Mesenteric fat pad (tissue), 1 donor: ENCODE measurements at places on chromosomes 5 and 9. TPM values are rescaled to one million over a fixed set of nuclear protein-coding genes. Genes with fewer than 3 reads are reported as not detected.

Gene IRX1
- total RNA-seq: not detected

Gene SGCD
- 3.9 TPM for total RNA-seq

Gene CEP120
- 13.4 TPM for total RNA-seq

Gene PHF24
- total RNA-seq: 0.39 TPM

- no peak for DNase-seq
Observed at GRCh38 chr5:32251871-32252458, 60.8 kb downstream of the MTMR12 start.

DNA sequence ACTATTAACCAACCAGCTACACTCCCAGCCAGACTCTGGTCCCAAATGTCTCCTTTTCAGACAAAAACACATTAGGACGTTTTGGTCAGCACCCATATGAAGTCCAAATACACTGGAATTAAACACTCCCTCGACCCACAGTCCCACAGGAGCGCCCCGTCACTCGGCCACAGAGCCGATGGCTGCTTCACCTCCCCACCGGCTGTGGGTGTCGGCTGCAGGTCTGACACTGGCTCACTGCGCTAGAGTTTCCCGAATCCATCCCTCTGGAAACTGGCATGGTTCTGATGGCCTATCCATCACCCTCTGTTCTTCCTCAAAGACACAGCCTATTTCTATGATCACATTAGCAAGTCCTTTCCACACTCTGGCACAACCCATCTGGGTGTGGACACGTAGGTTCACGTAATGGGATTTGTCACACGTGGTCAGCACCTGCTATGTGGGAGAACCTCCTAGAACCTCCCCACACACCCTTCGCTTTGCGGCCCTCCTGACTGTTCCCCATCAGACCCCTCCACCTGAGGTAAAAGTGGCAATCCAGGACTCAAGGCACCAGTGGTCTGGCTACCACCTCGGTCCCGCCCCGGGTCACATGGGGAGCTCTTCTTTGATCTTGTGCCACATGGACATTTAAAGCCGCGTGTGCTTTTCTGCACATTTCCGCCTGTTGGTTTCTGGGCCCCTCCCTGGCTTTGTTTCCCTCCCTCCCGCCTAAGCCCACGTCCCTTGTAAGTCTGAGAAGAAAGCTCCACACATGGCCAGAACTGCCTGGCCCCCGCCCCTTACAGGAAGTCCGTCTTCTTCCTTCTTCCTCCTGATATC lies 131.1 kb upstream of the PHYKPL start:
- no peak for DNase-seq

DNA sequence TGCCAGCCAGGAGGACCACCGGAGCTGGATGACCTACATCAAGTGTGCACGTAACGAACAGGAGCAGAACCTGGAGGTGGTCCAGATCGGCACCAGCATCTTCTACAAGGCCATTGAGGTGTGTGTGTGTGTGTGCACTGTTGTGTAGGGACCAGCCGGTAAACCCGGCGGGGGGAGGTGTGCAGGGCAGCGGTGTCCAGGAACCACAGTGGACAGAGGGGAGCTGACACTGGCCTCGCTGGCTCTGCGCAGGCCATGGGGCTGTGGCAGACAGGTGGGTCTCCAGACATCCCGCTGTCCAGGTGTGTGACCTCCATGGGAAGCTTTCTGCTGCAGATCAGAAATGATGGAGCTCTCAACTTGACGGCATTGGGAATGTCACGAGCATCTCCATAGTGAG lies 3.8 kb downstream of the PRDM12 start:
- no peak for DNase-seq

DNA sequence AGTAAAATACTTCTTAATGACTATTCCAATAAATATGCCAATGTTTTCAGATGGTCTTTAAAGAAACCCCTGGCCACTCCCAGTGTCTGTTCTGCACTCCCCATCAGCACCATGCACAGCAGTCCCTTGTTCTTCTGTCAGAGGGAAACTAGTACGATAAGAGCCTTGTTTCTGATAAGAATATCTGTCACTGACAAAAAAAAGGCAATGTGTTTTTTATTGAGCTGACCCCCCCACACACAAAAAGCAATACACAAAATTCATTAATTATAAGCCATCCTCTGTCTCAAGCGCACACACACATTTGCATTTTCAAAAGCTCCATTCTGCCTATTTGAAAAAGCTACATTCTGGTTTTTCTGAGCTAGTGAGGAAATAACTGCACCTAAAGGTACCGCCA lies 119.1 kb downstream of the ENC1 start:
- no peak for DNase-seq

- no peak for DNase-seq
Observed at GRCh38 chr9:113416149-113416721, 5.7 kb downstream of the C9orf43 start.

DNA sequence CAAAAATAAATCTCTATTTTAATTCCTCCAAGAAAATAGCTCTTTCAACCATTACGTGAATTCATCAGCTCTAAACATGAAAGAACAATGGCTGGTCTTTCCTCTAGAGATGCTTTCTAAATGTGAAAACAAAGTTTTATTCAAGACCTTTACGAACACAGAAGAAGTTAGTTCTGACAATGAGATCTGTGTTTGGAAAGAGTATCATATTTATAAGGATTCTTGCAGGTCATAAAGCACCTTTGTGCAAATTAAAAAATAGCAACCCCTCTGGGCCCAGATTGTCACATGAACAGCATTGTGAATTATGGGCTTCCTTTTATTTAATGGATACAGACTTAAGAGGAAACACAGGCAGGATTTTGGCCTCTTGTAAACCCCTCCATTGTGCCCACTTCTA lies 17.7 kb upstream of the FTMT start:
- DNase-seq: no peak

GRCh38 chr5:124796495-124796894 lies 50.1 kb upstream of the ZNF608 start:
- no peak for DNase-seq

DNA sequence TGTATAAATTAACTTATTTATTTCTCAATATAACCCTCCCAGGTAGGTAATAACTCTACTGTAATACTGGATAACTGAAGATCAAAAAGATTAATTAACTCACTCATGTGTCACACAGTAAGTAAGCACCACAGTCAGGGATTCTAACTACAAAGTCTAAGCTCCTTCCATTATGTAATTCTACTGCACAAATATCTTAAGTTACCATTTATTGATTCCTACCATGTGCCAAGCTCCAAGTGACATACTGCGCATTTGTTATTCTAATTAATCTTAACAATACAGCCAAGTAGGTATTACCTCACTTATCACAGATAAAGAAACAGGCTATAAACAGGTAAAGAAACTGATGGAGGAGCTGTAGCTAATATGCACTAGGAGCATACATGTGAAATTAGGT lies 58.3 kb downstream of the RANBP6 start:
- DNase-seq: no peak

DNA sequence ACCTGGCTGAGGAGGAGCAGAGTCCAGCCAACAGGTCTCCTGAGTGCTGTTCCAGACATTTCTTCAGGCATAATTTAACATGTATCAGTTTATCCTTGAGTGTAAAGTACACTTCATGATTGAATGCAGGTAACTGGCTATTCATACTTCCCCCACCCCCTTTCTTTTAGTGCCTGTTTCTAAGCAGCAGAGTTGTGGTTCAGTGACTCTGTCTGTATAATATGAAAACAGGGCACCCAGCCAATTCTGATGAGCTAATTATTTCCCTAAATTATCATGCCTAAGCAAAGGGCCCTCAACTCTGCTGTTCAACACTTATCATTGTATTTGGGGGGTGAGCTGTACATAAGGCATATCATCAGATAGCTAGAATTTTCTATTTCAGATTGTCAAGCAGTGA lies 51.9 kb upstream of the ZSWIM6 start:
- no peak for DNase-seq

DNA sequence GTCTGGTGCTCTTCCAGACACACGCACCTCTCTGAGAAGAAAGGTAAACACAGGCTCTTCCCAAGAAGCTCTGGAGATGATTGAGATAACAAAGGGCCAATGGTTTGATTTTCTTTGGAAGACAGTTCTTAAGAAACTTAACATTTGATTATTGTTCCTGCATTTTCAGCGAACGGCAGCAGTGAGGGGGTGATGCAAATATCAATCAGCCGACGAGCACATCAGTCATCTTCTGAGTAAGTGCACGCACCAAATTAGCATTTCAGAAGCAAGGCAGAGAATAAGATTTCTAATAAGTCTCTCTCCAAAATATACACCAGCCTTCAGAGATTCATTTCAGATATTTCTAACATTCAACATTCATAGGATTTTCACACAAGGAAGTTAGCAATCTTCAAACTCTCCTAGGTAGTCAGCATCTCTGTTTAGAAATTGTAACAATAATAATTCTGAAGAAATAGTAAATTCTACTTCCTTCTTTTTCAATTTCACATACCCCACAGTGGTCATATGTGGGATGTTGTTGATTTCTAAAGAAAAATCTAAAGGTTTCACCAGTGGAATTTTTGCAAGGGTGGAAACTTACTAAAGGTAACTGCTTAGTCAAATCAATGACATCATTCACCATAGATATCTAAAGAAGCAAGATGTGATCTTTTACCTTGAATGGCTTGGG lies 250.3 kb downstream of the SEC61B start:
- DNase-seq: no peak

GRCh38 chr5:116002116-116002906 lies 30.0 kb upstream of the ARL14EPL start:
- no peak for DNase-seq

DNA sequence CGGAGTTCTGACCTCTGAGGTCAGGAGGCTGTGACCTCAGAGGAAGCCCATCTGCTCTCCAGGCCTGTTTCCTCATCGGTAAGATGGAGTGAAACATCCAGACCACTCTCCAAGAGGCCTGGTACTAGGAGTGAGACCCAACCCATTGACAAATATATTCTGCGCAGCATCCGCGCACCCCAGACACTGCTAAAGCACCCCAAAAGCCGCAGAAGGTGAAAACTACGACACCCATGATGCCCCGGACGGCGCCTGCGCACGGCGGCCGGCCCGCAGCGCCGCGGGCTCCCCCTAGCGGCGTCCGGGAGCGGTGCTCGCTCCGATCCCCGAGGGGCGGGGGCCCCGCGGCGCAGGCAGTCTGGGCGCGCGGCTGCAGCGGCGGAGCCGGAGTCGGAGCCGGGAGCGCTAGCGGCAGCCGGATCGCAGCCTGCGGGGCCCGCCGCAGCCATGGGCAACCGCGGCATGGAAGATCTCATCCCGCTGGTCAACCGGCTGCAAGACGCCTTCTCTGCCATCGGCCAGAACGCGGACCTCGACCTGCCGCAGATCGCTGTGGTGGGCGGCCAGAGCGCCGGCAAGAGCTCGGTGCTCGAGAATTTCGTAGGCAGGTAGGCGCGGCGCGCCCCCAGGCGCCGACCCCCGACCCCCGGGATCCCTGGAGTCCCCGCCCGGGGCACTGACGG lies at the start of gene DNM1:
Gene DNM1 (plus strand): TSS at position 356 of the 683 bp plus-strand sequence. CDS start 92 bp downstream, at position 448.
- DNase-seq: no peak

- no peak for DNase-seq
Observed at GRCh38 chr5:99187611-99188010, 258.8 kb upstream of the CHD1 start.

- no peak for DNase-seq
Observed at GRCh38 chr5:141855265-141856036, 22.8 kb downstream of the PCDH1 start.

DNA sequence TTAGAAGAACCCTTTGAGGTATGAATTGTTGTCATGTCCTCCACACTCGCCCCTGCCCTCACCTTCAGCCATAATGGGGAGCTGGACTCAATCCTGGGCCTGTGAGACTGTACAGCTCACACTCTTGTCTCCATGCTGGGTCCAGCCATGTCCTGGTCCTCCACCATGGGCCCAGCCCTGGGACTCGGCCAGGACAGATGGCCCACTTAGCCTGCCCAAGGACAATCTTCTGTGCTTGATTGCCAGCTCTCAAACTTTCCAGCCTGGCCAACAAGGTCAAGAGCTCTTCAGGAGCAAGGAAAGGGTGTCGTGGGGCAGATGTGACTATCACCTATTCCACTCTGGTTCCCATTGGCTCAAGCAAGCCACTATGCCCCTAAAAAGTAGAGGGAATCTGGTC lies 90.8 kb downstream of the HRH2 start:
- DNase-seq: no peak

DNA sequence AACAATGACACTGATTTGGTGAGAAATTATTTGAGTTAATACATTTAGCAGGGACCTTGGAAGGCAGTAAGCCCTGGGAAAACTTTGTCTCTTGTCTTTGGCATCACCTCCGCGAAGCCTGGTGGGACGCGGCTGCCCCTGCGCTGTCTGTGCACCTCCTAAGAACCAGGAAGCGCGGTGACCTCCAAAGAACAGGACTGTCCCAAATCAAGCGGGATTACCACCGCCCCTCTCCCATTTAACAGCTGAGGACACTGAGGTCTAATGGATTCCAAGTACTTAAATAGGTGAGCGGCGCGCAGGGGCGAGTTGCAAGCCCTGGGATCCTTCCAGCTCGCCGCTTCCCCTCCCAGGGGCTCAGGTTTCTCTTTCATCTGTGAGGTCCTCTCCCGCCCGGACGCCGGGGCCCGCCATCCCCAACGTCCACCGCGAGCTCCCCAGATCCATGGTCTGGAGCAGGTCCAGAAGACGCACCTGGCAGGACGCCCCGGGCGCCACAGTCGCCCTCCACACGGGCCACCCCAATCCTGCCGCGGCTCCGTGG lies 432 bp downstream of the STARD4 start:
- DNase-seq: no peak

DNA sequence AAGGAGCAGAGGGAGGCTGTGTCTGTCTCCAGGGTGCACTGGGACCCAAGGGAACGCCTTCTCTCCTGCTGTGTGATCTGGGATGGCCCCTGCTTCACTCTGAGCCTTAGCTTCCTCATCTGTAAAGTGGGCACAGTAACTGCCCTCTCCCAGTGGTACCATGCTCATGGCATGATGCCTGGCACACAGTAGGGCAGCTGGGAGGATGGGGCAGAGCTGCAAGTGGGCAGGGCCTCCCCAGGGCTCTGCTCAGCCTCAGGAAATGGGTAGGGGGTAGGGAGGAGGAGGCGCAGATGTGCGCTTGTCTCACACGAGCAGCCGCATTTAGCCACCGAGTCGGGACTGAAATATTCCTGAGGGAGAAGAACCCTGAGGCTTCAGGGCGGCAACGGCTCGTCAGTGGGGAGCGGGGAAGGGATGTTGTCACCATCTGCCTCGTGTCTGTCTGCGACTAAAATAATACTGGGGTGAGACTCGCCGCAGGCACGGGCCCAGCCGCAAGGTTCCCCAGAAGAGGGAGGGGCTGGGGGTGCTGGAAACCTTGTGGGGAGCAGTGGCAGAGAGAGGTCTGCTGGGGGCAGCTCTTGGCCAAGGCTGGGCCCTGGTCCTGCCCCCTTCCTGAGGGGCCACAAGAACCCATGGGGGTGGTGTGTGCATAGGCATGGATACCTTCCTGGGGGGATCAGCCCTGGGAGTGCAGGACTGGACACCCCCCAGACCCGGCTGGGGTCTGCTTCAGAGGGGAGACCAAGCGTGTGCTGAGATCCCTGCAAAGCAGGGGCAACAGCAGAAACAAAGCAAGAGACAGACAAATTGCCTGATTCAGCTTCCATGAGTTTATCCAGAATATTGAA lies 55.2 kb upstream of the PSD2 start:
- no peak for DNase-seq

DNA sequence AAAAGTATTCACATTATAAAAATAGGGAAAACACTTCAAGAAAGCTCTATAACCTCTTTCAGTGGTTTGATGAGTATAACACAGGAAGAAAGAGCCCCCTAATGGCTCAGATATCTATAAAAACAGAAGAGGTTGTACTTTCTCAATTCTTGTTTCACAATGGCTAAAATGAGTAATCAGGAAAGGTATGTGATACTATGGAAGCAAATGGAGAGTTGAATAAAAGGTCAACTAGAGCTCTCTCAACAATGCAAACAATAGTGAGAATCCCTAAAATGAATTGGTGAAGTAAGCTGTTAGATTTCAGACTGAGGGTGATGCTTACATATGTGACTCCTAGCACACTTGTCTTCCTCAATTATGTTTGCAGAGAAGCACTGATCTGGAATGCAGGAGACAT lies 584.6 kb upstream of the CDH18 start:
- no peak for DNase-seq
